Hindlimb muscle (tissue), 1 donor: ENCODE measurements at places on chromosomes 11 and 22.
A peak's percentile ranks its signal among the peaks of the same experiment; 100 is the strongest.

GRCh38 chr11:61511383-61511782 is 2.8 kb downstream of the LRRC10B start:
- no peak for DNase-seq

GRCh38 chr11:95884376-95884775 is 39.5 kb downstream of the MTMR2 start:
- no peak for DNase-seq

- DNase-seq = no peak
Measured at GRCh38 chr11:124150684-124151083, 32.5 kb upstream of the OR10D3 start.

DNA sequence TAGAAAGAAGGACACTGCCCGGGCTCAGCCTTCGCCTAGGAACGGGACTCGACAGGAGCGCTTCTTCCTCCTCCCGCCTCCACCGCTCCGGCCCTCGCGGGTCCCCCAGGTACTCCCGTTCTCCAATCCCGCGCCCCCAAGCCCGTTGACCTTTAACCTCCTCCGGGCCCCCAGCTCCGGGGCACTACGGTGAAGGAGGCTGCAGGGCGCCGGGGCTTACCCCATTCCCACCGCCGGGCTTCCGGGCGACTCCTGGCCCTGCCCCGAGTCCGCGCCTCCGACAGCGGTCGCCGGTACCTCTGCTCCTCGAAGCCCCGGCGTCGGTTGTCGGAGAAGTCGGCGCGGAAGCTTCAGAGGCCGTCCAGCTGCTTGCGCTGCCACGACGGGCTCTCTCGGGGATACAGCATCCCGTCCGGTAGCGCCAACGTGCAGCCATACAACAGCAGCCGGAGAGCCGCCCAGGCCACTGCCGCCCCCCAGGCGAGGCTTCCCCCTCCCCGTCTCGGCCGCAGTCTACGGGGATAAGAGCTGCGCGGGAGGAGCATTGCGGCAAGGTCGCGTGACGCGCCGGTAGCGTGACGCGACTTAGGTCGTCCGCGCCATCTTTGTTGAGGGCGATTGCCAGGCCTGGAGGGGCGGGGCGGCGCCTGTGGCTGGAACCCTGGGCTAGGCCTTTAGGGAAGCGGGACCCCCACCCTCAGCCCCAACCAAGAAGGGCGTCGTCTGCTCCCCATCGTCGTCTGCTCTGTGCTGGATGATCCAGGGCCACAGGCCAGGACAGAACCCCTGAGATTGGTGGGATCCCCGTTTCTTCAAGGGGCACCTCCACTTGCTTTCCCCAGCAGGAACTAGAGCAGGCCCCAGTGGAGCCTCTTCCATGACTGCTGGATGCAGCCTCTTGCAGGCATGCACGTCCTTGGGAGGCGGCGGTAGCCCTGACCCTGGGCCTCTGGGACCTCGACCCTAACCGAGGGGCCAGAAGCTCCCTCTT is 26.3 kb downstream of the RGL4 start:
- DNase-seq = peak; percentile 89

GRCh38 chr11:92455210-92455790 is 230.7 kb downstream of the FAT3 start:
- no peak for DNase-seq

DNA sequence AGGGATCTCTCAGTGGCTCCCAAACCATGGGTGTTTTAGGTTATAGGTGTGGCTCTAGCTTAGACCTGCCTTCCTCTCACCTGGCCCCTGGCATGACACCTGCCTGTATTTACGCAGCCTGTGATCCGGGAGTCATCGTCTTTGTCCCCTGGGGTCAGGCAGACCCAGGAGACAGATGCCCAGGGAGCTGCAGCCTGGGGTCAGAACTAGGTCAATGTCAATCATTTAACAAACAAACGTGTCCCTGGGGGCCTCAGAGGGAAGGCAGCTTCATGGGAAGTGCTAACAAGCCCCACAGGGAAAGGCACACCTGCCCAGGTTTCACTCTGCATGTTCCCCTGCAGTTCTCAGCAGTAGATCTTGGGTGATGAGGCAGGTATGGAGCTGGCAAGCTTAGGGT is 12.0 kb downstream of the BACE1-AS start:
- no peak for DNase-seq

- DNase-seq = no peak
Measured at GRCh38 chr11:119531056-119531455, 108.1 kb upstream of the THY1 start.

- DNase-seq = peak; percentile 42
Measured at GRCh38 chr22:37002633-37003032, 16.6 kb downstream of the TST start.

GRCh38 chr22:20235389-20235991 is 32.6 kb downstream of the RTN4R start:
- no peak for DNase-seq

DNA sequence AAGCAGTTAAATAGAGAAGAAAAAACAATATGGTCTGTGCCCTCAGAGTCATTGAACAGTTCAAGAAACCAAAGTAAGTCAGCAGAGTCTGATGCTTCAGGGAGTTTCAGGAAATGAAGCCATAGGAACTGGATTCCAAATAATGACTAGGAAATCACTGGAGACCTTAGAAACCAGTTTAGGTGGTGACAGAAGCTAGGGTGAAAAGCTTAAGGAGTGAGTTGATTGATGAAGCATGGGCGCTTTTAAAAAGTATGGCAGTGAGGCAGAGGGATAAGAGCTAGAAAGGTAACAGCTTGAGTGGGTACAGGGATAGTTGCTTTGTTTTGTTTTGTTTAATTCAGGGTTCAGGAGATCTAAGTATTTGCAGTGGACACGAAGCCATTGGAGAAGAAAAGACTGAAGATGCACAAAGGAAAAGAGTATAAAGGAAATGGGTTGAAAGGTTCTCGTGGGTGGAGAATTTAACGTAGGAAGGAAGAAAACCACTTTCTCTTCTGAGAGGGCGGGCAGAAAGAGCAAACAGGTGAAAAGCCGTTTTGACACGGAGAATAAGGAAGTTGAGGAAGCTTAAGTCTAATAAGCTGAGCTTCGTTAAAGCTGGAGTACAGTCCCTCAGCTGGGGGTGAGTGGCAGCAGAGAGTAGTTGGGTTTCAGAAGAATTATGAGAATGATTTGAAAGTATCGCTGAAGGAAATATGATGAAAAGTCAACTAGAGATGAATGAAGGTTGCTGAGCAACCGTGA is 14.8 kb downstream of the SGSM3 start:
- no peak for DNase-seq

GRCh38 chr22:31210556-31211421 is 1.3 kb upstream of the LIMK2 start:
- no peak for DNase-seq

DNA sequence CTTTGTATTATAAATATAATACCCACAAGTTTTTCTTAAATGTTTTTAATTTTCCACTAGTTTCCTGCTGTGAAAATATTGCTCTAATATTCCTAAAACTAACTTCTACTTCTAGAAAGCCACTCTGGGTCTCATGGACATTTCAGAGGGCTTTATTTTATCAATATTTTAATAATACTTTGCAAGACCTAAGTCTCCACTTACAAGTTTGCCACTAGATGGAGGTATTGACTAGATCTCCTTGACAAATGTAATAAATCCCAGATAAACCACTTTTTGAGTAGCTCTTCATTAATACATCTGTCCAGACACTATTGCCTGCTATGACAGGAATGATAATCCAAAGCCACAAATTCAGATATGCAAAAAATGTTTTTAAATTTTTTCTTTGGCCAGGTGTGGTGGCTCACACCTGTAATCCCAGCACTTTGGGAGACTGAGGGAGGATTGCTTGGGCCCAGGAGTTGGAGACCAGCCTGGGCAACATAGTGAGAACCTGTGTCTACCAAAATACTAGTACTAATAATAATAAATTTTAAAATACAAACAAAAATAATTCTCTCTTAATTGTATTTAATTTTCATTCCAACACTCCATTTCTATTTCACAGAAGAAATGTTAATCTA is 3.5 kb upstream of the ACAT1 start:
- DNase-seq = peak; percentile 36

DNA sequence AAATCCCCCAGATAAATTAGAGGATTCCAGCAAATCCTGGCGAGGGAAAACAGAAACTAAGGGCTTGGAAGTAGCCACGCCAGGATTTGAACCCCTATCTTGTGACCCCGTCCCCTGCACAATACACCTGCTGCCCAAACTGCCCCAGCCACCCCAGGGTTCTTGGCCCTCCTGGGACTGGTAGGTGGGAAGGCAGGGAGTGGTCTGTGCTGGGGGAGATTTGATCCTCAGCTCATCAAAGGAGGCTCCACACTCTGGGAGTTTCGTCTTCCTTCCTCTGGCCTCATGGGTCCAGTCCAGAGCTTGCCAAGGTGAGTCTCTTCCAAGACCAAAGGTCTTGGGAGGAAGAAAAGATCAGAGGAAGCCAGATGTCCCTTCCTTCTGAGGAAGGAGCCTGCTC is 4.5 kb upstream of the CHST1 start:
- DNase-seq = no peak

GRCh38 chr11:76820184-76820566 is 37.0 kb downstream of the TSKU start:
- no peak for DNase-seq

DNA sequence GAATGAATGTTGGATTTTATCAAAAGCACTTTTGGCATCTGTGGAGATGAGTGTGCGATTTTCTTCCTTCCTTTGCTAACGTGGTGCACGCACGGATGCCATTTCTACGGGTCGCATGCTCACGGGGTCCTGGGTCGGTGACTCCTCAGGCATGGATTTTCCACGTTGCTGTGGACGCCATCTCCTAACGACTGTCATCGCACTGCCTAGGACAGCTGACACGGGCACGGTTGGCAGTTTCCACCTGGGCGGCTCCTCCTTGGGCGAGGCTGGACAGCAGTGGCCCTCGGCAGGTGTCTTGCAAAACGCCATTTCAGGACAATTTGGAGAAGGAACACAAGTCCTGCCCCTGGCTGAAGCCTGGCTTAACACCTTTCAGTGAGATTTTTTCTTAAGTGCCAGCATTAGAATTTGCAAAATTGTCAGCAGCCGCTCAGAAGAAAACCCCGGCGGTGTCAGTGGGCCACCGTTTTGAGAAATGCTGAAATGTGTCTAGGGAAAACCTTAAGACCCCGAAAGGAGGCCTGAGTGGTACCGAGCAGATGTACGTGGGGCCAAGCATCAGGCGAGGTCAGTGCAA is 34.7 kb upstream of the TOLLIP start:
- no peak for DNase-seq

- DNase-seq = no peak
Measured at GRCh38 chr11:111414267-111414931, 35.3 kb upstream of the POU2AF1 start.

- DNase-seq = no peak
Measured at GRCh38 chr11:83042964-83043711, 28.6 kb downstream of the RAB30 start.

GRCh38 chr11:110184456-110184855 is 91.3 kb downstream of the ZC3H12C start:
- DNase-seq = no peak

- DNase-seq = peak; percentile 85
Measured at GRCh38 chr11:34358728-34359547, 1.1 kb upstream of the ABTB2 start.
